ENCODE measurements at places on chromosomes 4 and X.

- DNase-seq: no peak
These were observed 27.4 kb downstream of the HOPX start for GRCh38 chr4:56653461-56654237.

DNA sequence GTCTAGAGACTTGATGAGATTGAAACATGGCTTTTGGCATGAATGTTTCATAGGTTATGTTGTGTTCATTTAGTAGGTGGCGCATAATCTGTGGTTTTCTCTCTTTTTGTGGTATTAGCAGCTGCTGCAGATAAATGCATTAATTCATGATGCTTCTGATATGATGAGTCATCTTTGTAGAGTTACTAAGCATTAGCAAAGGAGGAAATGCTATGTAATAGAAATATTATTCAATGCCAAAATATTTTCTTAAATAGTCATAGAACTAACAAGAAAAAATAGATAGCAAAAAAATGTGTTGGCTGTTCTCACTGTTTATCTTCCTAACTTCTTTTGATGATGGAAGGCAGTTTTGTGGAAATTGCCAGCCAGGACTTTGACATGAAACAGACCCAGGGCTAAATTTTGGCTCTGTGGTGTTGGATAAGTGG, 3.6 kb downstream of the ZXDB start:
- no peak for DNase-seq

- DNase-seq: no peak
These were observed 313.2 kb downstream of the PTTG2 start for GRCh38 chr4:38273407-38273806.

DNA sequence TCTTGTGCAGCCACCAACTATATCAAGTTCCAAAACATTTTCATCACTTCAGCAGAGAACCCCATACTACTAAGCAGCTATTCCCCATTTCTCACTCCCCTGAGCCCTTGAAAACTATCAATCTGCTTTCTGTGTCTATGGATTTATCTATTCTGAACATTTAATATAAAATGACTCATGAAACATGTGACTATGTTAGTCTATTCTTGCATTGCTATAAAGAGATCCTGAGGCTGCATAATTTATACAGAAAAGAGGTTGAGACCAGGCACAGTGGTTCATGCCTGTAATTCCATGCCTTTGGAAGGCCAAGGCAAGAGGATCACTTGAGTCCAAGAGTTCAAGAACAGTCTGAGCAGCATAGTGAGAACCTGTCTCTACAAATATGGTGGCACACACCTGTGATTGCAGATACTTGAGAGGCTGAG, 10.6 kb upstream of the C1QTNF7 start:
- DNase-seq: no peak

- no peak for DNase-seq
These were observed 63.8 kb upstream of the TAPT1 start for GRCh38 chr4:16289897-16290554.

- no peak for DNase-seq
These were observed 38.1 kb upstream of the PDE5A start for GRCh38 chr4:119666653-119667091.

DNA sequence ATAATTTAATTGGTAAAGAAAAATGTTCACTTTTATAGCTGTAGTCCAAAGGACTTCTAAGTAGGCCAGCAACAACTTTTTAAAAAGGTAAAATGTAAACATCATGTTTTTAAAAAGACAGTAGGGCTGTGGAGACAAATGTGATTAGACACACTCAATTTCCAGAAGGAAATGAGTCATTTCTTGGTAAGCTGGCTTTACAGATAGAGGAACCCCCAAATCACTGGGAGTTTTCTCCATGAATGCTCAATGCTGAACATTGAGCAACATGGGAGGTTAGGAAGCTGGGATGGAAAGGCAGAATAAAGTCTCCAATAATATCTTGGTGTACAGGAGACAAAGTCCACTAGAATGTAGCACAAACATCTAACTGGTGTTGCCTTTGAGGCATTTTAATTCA, 121.3 kb downstream of the NWD2 start:
- DNase-seq: no peak

GRCh38 chr4:144338148-144338547, 197.6 kb upstream of the GYPA start:
- DNase-seq: no peak

DNA sequence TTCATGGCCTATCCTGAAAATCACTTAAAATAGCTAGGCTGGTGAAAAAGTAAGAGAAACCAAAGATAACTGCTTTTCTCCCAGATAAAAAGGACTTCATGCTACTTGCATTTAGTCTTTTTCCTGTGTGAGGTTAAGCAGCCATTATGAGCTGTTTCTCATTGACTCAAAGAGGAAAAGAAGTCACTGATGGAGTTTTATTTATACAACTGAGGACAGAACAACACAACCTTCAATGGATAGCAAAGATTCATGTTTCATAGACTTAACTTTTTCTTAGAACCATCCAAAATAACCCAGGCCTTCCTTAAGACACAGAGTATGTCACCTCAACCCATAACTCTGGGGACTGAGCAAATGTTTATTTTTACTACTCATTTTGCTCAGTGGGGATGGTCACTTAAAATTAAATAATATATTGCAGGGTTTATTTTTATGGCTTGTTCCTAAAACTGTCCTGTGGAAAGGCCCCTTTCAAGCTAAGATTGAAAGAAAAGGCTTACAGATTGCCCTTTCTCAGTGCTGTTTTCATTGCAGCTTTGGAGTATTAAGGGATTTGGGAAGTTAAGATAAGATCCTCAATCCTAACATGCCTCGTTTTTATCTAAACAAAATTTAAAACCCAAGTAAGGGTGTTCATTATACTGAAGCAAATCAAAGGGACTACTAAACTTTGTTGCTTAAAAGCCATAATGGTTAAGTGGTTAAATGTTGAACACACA, 252.6 kb upstream of the MAD2L1 start:
- DNase-seq: no peak

DNA sequence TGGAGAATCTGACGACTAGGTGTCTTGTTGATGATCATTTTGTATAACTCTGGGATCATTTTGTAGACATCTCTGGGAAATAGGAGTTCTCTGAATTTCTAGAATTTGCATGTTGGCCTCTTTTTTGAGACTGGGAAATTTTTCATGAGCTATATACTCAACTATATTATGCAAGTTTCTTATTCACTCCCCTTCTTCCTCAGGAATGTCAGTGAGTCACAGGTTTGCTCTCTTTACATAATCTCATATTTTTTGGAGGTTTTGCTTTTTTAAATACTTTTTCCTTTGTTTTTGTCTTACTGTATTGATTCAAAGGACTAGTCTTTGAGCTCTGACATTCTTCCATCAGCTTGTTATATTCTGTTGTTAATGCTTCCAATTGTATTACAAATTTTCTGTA, 1324.2 kb downstream of the TECRL start:
- DNase-seq: no peak

GRCh38 chr4:68342134-68342533, 7.8 kb downstream of the YTHDC1 start:
- DNase-seq: no peak

DNA sequence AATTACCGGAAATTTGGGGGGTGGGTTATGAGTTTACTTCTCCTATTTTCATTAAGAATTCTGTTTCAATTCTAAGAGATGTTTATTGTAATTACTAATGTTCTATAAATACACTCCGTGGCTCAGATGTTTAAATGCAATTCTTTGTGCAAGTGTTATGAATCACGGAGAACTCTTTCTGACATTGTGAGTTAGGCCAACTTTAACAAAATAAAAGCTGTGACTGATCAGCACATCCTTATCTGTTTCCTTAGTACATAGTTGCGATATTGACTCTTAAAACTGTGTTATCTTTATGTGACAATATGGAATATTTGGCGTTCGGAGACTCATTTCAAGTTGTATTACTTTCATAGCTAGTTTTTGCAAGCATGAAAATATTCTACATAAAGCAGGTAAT, 902 bp downstream of the KLHL4 start:
- DNase-seq: no peak

DNA sequence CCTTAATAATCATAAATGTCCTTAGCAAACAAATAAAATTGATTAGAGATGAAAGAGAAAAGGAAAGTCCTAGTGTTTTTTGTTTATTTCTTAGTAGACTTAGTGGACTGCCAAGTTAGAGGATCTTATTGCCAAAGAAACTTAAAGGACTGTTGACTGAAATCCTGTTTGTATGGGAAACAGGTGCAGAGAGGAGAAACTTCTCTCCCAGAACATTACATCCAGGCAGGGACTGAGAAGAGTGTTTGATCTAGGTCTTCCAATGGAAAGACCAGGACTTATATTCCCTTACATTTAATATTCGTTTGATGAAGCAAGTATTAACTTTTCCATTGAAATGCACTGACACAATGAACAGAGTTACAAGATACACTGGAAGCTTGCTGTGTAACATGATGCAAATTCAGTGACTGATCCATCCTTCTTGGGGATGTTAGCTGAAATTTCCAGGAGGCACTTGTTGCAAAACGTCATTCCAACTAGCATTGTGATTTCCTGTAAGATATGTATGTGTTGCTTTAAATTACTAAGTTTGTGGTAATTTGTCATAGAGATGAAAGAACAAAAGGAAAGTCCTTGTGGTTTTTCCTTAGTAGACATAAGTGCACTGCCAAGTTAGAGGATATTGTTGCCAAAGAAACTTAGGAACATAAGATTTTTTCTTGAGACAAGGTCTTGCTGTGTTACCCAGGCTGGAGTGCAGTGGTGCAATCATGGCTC, 505.6 kb downstream of the STIM2 start:
- DNase-seq: no peak

- DNase-seq: no peak
These were observed 9.1 kb upstream of the ZNF732 start for GRCh38 chr4:314296-314903.

DNA sequence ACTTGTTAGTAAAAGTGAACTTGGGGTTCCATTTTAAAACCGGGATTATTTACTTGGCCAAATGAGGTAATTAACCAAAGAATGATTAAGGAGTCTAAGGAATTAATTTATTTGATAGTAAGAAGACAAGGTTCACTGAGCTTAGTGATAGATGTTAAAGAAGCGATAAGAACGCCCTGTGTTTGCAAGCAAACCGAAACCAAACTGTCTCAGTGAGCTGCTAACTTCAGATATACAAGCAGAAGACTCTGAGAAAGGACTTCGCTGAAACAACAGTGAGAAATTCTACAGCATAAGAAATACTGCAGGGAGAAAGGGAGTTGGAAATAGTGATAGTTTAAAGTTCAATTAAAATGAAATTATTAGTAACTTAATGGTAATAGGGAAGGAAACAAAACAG, 37.6 kb upstream of the SHISA3 start:
- DNase-seq: no peak

DNA sequence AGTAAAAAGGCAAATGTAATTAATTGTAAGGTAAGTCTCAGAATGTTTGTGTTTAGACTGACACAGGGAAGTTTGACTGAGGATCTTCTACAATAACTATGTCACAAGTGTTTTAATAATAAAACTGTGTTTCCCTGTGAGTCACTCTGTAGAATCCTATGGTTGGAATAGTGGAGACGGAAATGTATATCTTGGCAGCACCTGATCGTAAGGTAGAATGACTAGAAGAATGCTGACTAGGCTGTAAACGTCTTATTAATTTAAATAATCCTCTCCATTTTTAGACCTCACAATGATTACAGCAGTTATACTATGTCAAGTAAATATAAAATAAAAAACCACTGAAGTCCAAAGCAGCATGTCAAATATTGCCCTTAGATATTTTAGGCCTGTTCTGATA, 266.0 kb downstream of the CCSER1 start:
- DNase-seq: no peak

GRCh38 chr4:80788798-80789197, 241.7 kb upstream of the BMP3 start:
- no peak for DNase-seq

DNA sequence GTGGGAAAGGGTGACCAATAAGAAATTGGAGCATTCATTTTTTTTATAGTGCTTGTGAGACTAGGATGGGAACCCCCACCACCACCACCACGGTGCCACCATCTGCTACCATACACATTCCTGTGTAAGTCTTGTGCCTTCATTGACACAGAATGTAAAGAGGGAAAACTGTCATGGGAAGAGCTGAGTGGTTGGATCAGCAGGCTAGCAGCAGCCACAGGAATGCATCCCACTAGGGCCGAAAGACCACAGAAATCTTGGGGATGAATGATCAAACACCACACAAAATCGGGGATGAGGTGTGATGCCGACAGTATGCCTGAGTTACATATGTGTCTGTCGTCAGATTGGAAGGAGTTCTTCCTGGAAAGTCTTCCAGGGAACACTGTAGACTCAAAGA, 69.2 kb downstream of the SRPX start:
- DNase-seq: no peak

- no peak for DNase-seq
These were observed 3.2 kb upstream of the CCKAR start for GRCh38 chr4:26493461-26493860.

GRCh38 chr4:101418466-101418865, 71.1 kb upstream of the PPP3CA start:
- no peak for DNase-seq

DNA sequence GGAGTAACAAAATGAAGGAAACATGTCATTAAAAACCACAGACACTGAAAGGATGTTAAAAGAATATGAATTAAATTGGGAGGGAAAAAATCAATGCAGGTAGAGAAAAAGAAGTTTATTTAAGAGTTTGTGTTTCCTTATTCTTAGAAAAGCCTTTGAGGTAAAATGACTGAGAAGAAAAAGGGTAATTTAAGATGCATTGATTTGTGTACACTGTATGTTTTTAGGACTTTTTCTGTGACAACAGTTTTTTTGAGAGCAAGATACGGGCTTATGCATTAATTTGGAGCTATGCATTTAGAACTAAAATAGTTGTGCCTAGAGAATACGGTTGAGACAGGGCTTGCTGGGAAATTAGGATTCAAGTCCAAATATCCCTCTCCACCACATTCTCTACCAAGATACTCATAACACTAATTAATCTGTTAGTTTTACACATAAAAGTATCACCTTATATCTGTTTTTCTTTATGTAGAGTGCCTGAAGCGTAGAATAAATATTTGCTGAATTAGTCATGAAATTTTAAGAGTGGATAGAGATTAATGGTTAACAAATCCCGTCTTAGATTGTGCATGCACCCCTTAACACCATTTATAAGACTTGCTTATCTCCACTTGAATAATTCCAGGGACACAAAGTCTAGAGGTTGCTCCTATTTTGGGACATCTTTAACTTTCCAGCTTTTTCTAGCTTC, 232.5 kb downstream of the PCDH7 start:
- DNase-seq: no peak

DNA sequence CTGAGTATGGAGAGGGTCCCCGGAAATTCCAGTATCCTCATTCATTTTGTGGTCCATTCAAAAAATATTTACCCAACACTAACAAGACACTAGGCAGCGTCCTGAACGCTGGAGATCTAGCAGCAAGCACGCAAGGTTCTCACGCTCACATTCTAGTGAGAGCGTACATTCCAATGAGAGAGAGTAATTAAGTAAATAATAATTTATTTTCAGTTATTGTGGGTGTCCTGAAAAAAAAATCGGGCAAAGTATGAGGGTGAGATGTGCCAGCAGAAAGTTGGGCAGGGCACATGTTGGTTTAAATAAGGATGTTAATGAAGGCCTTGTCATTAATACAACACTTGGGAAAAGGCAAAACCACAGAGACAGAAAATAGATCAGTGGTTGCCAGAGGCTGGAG, 4.0 kb upstream of the TMEM156 start:
- DNase-seq: no peak
